Activated naive CD8-positive, alpha-beta T cell treated with anti-CD3 and anti-CD28 coated beads, Interleukin-2, amount 10 ng/mL, durations not matched to agents 7 days and 5 days (primary cell): ENCODE measurements at places on chromosomes 5 and 9.
A peak's percentile ranks its signal among the peaks of the same experiment; 100 is the strongest.

GRCh38 chr9:136757328-136757727 is 715 bp downstream of the LCN8 start:
- H3K4me3 ChIP-seq, result no peak overlapping the region
- peaks cover 9% of the 10 kb centered on the region for H3K27me3 ChIP-seq
- H3K4me1 ChIP-seq, result no peaks in the 10 kb centered on the region
- no peak overlapping the region for H3K27ac ChIP-seq
- peaks cover 6% of the 10 kb centered on the region for H3K36me3 ChIP-seq

DNA sequence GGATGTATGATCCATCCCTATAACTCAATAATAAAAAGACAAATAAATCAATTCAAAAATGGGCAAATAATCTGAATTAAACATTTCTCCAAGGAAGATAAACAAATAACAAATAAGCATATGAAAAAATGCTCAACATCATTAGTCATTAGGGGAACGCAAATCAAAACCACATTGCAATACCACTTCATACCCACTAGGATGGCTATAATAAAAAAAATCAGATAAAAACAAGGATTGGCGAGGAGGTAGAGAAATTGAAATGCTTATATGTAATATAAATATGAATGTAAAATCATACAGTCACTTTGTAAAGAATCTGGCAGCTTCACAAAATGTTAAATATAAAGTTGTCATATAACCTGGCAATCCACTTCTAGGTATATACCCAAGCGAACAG is 52.3 kb upstream of the TBCA start:
- H3K4me1 ChIP-seq, result no peaks in the 10 kb centered on the region
- H3K4me3 ChIP-seq, result no peak overlapping the region
- H3K27me3 ChIP-seq, result peaks cover 43% of the 10 kb centered on the region
- H3K36me3 ChIP-seq, result no peaks in the 10 kb centered on the region
- no peak overlapping the region for H3K27ac ChIP-seq
- no peak for DNase-seq

- no peaks in the 10 kb centered on the region for H3K27me3 ChIP-seq
- H3K36me3 ChIP-seq, result no peaks in the 10 kb centered on the region
- H3K27ac ChIP-seq, result no peak overlapping the region
- DNase-seq, result no peak
- no peak overlapping the region for H3K4me3 ChIP-seq
- no peaks in the 10 kb centered on the region for H3K4me1 ChIP-seq
These were observed 66.0 kb downstream of the MYO10 start for GRCh38 chr5:16869821-16870796.

DNA sequence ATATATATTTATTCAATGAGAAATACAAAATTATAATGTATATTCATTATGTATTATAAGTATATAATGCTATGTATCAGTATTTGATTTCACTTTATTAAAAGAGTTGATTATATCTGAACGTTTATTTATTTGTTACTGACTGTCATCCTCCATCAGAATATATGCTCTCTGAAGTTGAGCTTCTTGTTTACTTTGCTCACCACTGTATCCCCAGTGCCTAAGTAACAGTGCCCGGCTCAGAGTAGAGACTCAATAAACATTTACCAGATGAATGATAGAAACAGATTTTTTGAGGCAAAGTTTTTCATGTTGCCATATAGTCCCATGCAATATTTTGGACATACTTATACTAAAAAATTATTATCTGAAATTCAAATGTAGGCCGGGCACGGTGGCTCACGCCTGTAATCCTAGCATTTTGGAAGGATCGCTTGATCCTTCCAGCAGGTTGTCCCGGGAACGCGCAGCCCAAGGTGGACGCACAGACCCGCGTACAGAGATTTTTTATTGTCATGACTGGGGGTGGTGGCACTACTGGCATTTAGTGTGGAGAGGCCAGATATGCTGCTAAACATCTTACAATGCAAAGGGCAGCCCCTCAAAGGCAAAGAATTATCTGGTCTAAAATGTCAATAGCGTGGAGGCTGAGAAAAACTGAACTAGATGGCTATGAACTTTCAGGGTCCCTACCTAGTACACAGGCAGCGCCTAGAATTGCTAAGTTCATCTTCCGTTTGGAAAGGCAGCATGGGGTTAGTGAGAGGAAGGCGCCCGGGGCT is 761 bp upstream of the DNAJC25 start:
- H3K27me3 ChIP-seq, result no peaks in the 10 kb centered on the region
- H3K4me1 ChIP-seq, result peaks cover 31% of the 10 kb centered on the region
- H3K27ac ChIP-seq, result peak overlapping the region; percentile 84

DNA sequence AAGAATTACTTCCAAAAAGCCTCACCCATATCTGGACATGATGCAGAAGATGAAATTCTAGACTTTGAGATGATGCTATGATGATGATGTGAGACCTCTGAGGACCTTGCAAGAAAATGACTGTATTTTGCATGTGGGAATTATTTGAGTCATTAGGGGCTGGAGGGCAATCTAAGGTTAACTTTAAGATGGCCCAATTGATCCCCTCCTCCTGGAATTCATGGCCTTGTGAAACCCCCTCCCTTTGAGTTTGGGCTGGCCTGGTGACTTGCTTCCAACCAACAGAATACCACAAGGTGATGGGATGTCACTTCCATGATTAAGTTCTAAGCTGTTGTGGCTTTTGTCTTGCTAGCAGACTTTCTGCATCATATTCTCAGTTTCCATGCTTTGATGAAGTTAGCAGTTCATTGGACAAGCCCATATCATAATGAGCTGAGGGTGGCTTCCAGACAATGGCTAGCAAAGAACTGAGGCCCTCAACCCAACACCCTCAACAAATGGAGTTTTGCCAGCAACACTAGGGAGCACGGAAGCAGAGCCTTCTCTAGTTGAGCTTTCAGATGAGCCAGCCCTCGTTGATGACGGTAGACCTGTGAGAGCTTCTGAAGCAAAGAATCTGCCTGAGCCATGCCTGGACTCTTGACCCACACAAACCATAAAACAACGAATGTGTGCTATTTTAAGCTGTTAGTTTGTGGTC is 7.4 kb upstream of the AMACR start:
- H3K27ac ChIP-seq, result no peak overlapping the region
- H3K27me3 ChIP-seq, result peaks cover 5% of the 10 kb centered on the region
- H3K4me1 ChIP-seq, result peaks cover 2% of the 10 kb centered on the region

- no peak for DNase-seq
- peaks cover 49% of the 10 kb centered on the region for H3K4me1 ChIP-seq
- peaks cover 45% of the 10 kb centered on the region for H3K36me3 ChIP-seq
These were observed 21.1 kb downstream of the ORM2 start for GRCh38 chr9:114350636-114351401.

GRCh38 chr5:53355316-53355715 is 125.1 kb upstream of the FST start:
- no peaks in the 10 kb centered on the region for H3K4me1 ChIP-seq
- H3K27me3 ChIP-seq, result no peaks in the 10 kb centered on the region
- no peak overlapping the region for H3K4me3 ChIP-seq

DNA sequence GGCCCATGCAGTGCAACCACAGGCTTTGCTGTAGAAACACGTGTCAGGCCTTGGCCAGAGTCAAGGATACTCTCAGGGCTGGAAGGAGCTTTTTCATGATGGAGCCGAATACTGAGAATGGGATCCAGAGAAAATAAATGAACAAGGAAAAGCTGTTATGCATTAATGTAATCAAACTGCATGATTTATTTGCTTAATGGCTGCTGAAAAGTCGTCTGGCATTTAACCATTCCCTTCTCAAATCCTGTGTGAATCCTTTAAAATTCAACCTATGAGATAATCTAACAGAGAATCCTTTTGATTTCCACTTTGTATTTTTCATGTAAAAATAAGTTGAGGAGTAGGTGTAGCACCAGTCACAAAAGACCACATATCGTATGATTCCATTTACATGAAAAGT is 24.1 kb upstream of the GNA14 start:
- no peak for DNase-seq
- no peaks in the 10 kb centered on the region for H3K4me1 ChIP-seq
- no peaks in the 10 kb centered on the region for H3K36me3 ChIP-seq
- peaks cover 4% of the 10 kb centered on the region for H3K27me3 ChIP-seq
- no peak overlapping the region for H3K4me3 ChIP-seq

- H3K27me3 ChIP-seq, result no peaks in the 10 kb centered on the region
- H3K27ac ChIP-seq, result no peak overlapping the region
- H3K4me3 ChIP-seq, result no peak overlapping the region
- no peaks in the 10 kb centered on the region for H3K4me1 ChIP-seq
- H3K36me3 ChIP-seq, result no peaks in the 10 kb centered on the region
- DNase-seq, result no peak
These were observed 28.6 kb upstream of the TAS2R1 start for GRCh38 chr5:9658706-9659105.

DNA sequence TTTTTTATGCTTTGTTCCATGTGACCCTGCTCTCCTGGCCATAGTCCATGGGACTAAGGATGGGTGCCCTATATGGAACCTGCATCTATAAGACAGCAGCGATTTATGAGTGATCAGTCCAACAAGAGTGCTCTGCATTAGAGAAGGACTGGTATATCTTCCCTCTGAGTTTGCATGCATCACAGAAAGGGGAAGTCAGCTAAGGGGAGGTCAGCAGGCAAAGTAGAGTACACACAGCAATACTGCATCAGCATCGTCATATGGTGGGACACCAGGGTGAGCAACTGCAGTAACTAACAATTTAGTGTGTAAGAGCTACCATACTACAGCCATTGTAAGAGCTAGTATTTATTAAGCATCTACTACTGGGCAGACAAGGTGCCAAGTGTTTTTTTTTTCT is 311.3 kb downstream of the NDUFS4 start:
- DNase-seq, result no peak
- no peaks in the 10 kb centered on the region for H3K4me1 ChIP-seq
- no peak overlapping the region for H3K27ac ChIP-seq

DNA sequence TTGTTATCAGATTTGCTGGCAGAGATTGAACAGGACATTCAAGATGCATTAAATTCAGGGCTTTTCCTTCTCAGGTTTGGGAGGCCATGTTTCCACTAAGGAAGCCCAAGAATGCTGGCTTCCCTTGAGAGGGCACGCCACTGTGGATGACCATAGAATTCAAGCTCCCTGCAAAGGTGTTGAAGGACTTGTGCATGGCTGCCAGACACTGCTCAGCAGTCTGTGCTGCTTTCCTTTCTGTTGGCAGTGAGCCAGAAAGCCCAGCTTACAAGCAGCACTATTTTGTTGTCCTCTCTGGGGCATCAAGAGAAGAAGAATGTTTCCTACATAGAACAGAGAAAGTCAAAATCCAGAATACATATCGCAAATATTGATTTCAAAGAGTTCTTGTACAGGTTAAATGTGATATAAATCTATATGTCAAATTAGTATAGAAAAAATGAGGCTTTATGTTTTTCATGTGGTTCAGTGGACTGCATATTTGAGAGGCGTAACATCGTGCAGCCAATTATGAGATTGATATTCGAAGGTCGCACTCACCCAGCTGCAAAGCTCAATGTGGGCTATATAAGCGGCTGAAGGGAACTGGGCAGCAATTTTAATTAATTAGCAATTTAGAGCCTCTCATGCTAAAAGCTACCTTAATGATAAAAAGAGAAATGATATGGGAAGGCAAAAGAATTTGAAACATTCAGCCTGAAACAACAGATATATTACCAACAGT is 103.1 kb upstream of the ISL1 start:
- no peak for DNase-seq
- H3K4me1 ChIP-seq, result no peaks in the 10 kb centered on the region
- H3K36me3 ChIP-seq, result no peaks in the 10 kb centered on the region
- no peak overlapping the region for H3K27ac ChIP-seq
- H3K4me3 ChIP-seq, result no peak overlapping the region

- H3K27ac ChIP-seq, result no peak overlapping the region
- no peaks in the 10 kb centered on the region for H3K36me3 ChIP-seq
- no peak for DNase-seq
- peaks cover 2% of the 10 kb centered on the region for H3K4me1 ChIP-seq
These were observed 20.3 kb upstream of the TMEM174 start for GRCh38 chr5:73152411-73153388.

DNA sequence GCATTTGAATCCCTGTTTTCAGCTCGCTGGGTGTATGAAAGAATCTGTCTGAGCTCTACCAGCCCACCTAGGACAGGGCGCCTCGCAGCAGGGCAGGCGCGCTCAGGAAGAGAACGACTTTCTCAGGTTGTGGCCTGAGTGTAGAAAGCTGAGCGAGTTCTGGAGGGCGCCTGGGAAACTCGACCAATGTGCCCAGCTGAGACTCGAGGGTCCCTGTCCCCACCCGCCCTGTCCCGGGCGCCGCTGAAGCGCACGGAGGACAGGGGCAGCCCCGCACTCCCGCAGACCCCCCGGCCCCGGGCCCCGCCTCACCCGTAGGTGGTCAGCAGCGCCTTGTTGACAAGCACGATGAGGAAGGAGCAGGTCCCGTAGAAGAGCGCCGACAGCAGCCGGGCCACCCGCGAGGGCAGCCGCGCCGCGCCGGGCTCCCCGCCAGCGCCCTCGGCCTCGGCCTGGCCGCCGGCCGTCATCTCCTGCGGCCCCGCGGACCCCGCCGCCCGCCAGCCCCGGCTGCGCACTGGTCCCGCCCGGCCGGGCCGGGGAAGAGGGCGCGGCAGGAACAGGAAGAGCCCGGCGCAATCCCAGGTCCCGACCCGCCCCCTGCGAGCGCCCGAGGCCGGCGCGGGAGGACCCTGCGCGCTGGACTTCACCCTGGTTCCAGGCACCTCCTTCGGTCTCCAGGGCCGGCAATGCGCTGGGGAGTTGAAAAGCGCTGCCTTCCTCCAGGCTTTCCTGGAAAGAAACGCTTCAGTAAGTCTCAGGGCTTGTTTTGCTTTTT is at the start of gene SLC35D2:
Gene SLC35D2 (minus strand): TSS at position 547 of the 778 bp plus-strand sequence. CDS start 77 bp downstream, at position 470.
- H3K27ac ChIP-seq, result peak within 1 kb of the TSS; percentile 49
- H3K4me1 ChIP-seq, result peaks cover 24% of the 10 kb centered on the region
- peaks cover 25% of the 10 kb centered on the region for H3K36me3 ChIP-seq
- H3K27me3 ChIP-seq, result no peaks in the 10 kb centered on the region
- H3K4me3 ChIP-seq, result peak within 1 kb of the TSS; percentile 84

GRCh38 chr5:80249901-80250300 is 5.9 kb downstream of the SERINC5 start:
- H3K27ac ChIP-seq, result peak overlapping the region; percentile 59
- no peak for DNase-seq
- peaks cover 30% of the 10 kb centered on the region for H3K36me3 ChIP-seq
- no peaks in the 10 kb centered on the region for H3K27me3 ChIP-seq

- H3K27ac ChIP-seq, result no peak overlapping the region
- no peak overlapping the region for H3K4me3 ChIP-seq
- H3K27me3 ChIP-seq, result no peaks in the 10 kb centered on the region
- no peak for DNase-seq
These were observed 38.1 kb upstream of the TUSC1 start for GRCh38 chr9:25716220-25716872.
